Calu3 (cell line): ENCODE measurements at places on chromosomes 5 and 9.

- no peak for DNase-seq
Measured at GRCh38 chr9:26833792-26834191, 58.8 kb downstream of the CAAP1 start.

DNA sequence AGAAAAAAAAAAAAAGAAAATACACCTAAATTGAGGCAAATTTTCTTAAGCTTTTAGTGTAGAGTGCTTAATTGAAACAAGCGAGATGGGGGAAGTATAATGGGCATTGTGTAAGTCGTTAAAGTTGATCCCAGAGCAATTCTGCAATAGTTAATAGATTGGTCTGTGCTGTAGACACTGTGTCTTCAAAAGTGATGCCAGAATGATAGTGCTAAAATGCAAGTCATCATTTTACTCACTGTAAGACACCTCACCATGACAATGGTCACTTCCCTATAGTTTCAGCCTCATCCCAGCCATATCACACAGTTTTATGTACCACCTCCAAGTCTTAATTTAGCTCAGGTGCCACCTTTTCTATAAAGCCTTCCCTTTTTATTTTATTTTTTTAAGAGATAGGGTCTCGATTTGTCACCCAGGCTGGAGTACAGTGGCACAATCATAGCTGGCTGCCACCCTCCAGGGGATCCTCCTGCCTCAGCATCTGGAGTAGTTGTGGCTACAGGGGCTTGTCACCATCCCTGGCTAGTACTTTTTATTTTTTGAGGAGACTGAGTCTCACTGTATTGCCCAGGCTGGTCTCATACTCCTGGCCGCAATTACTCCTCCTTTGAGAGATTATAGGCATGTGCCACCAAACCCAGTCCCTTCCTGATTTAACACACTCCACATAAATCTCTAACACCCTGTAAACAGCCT, 6.2 kb downstream of the COX7C start:
- no peak for DNase-seq

GRCh38 chr9:18208166-18209059, 265.5 kb upstream of the ADAMTSL1 start:
- peak; percentile 58 for DNase-seq

DNA sequence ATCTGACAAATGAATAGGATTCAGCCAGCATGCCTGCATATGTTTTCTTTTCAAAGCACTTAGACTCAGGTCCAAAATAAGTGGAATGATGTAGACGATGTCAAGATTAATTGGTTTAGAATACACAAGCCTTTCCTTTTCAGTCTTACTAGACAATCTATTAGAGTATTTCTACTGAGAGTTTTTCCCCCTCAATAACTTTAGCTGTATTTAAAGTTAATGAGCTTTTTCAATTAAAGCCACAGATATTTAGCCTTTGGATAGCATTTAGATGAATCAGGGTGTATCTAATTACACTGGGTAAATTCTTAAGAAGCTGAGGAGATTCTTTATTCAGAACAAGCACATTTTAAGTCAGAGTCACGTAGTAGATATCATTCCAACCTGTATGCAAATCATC, 198.7 kb upstream of the MPDZ start:
- DNase-seq: no peak

DNA sequence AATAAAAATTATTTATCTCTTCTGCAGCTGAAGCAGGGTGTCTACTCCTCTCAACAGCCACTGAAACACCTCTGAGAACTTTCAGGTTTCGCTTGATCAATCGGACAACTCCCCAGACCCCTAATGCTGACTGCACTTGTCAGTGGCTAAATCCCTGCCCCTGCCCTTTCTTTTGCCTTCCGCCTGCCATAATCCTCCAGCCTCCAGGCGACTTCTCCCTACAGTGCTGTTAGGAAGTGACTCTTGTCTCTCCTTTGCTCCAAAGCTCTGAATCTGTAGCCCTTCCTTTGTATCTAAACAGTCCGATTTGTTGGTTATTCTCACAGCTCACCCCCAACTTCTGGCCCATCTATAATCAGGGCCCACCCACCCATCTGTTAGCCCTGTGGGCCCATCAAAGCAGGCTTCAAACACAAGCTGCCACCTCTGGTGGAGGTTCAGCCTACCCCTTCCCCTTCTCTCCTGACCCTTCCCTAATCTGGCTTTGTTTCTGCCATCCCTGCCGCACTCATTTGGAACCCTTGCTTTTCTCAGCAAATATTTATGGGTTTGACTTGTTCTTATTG, 53.7 kb upstream of the IFNK start:
- DNase-seq: no peak

DNA sequence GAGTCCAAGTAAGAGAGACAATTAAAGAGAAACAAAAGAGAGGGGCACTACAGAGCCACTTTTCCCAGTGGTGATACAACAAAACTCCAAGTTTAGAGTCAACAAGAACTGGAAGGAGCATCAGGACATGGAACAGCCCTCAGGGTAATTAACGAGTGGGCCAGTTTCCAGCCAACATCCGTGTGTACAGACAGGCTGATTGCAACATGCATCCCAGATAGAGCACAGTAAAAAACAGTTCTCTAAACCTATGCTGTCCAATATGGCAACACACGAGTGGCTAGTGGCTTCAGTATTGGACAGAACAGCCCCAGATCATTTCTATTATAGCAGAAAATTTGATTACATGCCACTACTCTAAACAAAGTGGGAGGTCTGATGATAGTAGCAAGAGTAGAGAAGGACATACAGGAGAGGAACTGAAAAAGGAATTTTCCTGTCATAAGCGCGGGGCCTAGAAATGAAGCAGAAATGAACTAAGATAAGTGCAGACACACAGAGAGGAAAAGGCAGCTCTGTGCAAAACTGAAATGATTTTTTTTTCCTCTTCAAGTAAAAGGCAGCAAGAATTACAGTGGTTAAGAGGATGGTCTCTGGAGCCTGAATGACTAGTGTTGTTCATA, 175.6 kb upstream of the CCNG1 start:
- no peak for DNase-seq

DNA sequence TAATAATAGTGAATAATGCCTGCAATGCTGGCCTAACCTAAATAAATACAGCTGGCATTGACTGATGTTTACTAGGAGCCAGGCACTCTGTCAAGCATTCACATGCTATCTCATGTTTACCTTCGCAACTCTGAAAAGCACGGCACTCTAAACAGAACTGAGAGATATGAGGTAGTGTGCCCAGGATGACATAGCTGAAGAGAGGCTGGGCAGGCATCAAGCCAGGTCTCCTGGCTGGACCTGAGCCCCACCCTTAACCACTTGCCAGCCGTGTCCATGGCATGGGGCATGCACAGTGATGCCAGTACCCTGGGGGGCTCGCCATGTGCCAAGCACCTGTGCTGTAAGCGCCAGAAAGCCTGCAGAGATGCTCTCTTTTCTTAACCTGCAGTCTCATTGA, 119.4 kb upstream of the MVB12B start:
- DNase-seq: no peak

DNA sequence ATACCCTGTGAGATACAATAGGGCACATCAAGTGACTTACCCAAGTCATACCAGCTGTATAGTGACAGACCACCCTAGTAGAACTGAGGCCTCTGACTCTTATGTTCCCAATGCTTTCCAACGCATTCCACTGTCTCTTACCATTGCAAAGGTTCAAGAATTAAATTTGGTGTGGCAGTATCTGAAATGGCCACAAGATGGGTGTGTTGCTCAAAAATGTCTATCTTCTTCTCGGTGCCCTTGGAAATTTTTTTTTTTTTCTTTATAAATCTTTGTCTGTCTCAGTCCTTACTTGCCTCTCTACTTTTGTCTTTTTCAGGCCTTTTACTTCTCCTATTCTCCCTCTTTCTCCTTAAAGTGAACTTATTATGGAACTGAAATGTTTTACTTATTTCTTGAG, 48.4 kb downstream of the GPR21 start:
- DNase-seq: peak; percentile 6

DNA sequence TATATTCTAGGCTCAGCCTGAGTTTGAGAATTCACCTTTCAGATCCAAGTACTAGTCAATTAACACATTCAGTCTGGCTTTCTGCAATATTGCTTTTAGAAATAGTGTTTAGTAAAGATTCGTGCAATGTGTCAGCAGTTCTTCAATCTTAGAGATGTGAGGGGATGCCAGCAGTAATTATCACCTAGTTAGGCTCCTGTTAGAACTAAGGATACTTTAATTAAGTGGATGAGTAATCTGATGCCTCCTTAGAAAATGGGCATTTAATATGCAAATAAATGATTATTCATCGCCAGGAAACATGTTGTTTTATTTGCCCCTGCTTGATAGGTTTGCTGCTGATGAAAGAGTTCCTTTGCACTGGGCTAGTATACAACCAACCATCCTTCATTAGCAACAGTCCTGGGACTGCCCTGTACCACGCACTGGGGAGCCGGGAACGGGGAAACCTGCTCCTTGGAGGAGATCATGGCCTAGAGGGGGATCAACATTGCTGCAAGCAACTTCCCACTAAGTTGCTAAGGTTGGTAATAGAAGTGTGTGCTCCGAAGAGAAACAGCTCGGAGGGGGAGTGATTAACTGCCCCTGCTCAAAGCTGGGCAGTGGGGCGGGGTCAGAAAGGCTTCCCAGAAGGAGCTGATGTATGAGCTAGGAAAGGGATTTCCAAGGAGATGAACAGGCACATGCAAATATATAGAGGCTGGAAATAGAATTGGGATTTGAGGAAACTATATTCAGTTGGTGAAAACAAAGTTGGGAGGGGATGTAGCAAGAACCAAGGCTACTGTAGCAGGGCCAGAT, 231.8 kb downstream of the DRD1 start:
- no peak for DNase-seq

- no peak for DNase-seq
Measured at GRCh38 chr9:89953824-89954615, 349.2 kb downstream of the GADD45G start.

- DNase-seq: no peak
Measured at GRCh38 chr9:101130054-101130453, 101.5 kb downstream of the PLPPR1 start.

- DNase-seq: no peak
Measured at GRCh38 chr9:128523199-128523925, 18.8 kb downstream of the GLE1 start.

GRCh38 chr9:86531273-86531970, 177.2 kb upstream of the TUT7 start:
- DNase-seq: no peak

- no peak for DNase-seq
Measured at GRCh38 chr5:114062932-114063867, 298.7 kb upstream of the KCNN2 start.

- DNase-seq: no peak
Measured at GRCh38 chr9:75823151-75823550, 67.3 kb upstream of the PCSK5 start.

- no peak for DNase-seq
Measured at GRCh38 chr5:109374625-109375024, 35.1 kb downstream of the PJA2 start.

DNA sequence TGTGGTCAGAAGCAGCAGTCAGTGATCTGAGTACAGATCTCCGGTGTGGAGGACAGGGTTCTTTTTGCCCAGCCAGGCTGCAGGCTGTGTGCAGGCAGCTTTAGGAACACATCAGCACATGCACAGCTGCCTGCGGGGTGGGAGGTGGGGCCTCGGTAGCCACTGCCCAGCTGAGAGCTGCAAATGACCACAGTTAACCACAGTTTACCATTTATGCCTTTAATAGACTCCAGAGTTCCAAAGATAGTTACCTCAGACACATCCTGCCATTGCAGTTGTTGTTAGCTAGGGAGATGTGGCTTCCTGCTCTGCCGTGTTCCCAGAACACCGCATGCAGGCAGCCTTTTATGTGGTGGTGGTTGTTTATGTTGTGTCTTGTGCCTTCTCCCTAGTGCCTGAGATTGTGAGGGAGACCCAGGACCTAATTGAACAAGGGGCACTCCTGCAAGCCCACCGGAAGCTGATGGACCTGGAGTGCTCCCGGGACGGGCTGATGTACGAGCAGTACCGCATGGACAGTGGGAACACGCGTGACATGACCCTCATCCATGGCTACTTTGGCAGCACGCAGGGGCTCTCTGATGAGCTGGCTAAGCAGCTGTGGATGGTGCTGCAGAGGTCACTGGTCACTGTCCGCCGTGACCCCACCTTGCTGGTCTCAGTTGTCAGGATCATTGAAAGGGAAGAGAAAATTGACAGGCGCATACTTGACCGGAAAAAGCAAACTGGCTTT, 10.2 kb downstream of the EXOC3 start:
- no peak for DNase-seq

- no peak for DNase-seq
Measured at GRCh38 chr5:133624316-133624715, 12.0 kb upstream of the FSTL4 start.

DNA sequence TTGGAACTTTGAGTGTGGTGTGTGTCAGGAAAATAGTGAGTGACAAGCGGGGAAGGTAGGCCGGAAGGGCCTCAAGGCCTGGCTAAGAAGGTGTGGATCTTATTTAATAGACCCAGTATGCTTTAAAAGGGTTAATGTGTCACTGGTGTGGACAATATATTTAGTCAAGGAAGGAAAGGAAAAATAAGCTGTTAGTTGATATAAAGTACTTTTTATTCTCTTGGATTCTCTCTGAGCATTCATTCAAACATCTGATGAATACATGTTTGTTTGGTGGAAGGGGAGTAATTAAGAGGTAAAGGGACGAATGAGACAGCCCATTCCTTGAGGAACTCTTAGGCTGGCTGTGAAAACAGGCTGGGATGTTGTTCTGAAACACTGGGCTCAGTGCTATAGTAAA, 98.9 kb downstream of the MELK start:
- DNase-seq: no peak

DNA sequence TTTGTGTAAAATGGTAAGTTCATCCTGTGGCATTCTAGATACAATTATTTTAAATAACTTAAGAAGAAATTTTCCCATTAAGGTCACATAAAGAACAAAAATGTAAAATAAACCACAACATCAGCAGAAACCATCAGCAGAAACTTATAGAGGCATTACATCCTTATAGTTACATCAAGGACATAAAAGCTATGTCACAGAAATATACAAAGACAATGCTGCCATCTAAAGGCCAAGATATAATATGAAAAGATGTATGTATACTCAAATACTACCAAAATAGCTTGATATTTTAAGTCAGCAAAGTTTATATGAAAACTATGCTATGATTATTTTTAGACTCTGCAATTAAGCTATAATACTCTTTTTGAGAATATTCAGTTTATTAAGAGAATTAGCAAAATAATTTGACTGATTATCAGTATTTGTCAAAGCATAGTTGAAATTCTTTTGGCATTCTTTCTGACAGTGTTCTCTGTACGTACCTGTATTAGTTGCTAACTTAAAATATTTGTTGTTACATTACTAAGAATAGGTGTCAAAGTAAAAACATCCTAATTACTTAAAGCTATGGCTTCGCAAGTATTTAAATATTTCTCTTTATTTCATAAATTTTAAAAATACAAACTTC, 36.2 kb downstream of the FBXL17 start:
- DNase-seq: no peak

GRCh38 chr5:168960497-168960896, 340.4 kb downstream of the SLIT3 start:
- no peak for DNase-seq

- no peak for DNase-seq
Measured at GRCh38 chr9:17349831-17350230, 215.0 kb downstream of the CNTLN start.

DNA sequence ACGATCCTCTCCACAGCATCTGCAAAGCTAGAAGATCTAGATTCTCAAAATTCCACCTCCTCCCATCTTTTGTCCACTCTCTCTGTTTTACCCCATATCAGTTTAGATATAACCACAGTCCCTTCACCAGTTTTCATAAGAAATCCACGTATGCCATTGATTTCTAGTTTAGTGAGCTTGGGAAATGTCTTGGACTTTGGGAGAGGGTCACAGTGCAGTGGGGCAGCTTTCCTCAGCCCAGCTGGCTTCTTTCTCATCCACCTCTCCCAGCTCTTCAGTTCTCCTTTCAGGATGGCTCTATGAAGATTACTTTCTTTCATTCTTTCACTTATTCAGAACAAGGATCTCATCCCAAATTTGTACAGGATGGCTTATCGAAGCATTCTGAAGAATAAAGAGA, 203.9 kb upstream of the ADCY2 start:
- DNase-seq: no peak
